Esophagus mucosa (tissue), 1 donor: ENCODE measurements at places on chromosomes 1 and 21. TPM values are rescaled to one million over a fixed set of nuclear protein-coding genes. Genes with fewer than 3 reads are reported as not detected.

DNA sequence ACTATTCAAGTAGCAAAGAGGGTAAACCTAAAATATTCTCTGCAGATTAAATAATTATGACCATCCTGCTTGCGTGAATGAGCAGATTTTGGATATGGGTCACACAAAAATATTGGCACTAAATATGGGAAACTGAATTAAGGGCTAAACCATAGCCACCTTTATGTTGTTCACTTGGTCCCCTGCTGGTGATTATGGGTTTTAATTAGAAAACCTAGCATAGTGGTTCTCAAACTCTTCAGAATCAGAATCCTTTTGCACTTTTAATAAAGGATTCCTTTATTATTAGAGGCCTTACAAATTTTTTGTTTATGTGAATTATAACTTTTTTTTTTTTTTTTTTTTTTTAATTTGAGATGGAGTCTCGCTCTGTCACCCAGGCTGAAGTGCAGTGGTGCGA lies 38.5 kb upstream of the ZNHIT6 start:
- no peak for ATAC-seq

DNA sequence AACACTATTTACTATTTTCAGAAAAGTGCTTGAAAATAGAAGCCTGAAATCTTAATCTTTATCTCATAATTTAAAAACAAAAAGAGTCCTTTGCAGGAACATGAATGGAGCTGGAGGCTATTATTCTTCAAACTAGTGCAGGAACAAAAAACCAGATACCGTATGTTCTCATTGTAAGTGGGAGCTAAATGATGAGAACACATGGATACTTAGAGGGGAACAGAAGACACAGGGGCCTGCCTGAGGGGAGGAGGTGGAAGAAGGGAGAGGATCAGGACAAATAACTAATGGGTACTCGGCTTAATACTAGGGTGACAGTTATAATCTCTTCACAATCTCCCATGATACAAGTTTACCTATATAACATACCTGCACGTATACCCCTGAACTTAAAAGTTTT lies 176.3 kb downstream of the SDCCAG8 start:
- no peak for ATAC-seq

GRCh38 chr1:41975121-41975520 lies 56.4 kb upstream of the HIVEP3 start:
- no peak for ATAC-seq

- ATAC-seq, result no peak
Observed at GRCh38 chr1:204544321-204544720, 28.1 kb downstream of the MDM4 start.

DNA sequence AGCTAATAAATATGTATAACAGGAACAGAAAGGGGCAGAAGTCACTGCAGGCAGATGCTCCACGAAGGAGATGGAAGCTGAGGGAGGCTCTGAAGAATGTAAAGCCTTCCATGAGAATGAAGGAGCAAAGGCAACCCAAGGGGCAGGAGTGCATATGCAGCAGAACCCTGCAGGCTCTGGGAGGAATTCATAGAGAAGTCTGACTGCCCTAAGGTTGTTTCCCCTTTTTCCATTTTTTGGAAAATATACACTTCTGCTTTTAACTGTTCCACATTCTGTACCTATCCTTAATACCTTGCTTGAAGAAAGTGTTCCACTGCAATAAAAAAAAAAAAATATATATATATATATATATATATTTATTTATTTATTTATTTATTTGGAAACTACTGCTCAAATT lies 69.6 kb downstream of the CD34 start:
- no peak for ATAC-seq

GRCh38 chr21:38054334-38054733 lies 138.1 kb upstream of the KCNJ6 start:
- ATAC-seq, result no peak

GRCh38 chr1:237528545-237528944 lies 362.2 kb downstream of the ZP4 start:
- ATAC-seq, result no peak

DNA sequence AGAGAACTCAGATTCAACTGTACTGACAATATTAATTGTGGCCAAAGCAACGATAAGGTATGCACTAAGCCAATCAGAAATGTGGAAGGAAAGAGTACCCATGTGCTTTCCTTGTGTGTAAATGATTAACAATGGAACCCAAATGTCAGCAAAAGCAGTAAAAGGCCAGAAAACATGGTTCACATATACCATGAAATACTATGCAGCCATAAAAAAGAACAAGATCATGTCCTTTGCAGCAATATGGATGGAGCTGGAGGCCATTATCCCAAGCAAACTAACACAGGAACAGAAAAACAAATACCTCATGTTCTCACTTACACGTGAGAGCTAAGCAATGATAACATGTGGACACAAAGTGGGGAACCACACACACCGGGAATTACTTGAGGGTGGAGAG lies 78.5 kb downstream of the SUSD4 start:
- no peak for ATAC-seq

- ATAC-seq, result no peak
Observed at GRCh38 chr1:207076181-207076955, 12.3 kb upstream of the C4BPB start.

GRCh38 chr1:160548960-160549664 lies 26.1 kb upstream of the SLAMF6 start:
- ATAC-seq, result no peak

DNA sequence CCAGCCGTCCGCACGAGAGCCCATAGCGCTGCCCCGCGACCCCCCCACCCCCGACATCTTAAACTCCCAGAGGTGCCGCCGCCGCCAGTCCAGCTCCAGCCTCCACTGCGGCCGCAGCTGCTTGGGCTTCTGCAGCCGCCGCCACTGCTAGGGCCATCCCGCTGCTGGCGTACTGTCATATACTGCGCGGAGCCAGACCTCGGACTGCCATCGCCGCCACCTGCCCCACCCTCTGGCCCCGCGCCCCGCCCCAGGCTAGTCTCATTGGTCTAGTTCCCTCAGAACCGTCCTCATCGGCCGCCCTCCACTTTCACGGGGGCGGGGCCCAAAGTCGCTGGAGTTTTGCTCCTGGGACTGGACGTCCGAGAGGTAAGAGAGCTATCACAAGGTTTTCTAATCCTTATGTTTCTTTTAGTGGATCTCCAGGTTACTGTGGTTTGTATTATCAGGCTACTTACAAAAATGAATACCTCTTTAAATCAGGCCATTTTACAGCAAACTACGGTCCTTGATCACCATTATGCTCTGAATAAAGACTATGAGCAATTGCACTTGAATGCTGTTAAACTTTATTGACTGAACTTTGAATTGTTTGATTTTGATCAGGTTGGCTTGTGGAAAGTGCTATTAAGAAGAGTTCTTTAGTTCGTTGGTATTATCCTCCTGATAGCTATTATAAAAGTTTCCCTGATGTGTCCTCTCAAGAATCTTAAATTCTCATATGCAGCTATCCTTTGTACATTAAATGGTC lies 2.8 kb upstream of the CD1D start:
- peak; percentile 93 for ATAC-seq

GRCh38 chr1:91948501-91949355 lies 473 bp upstream of the BRDT start:
- ATAC-seq, result no peak

DNA sequence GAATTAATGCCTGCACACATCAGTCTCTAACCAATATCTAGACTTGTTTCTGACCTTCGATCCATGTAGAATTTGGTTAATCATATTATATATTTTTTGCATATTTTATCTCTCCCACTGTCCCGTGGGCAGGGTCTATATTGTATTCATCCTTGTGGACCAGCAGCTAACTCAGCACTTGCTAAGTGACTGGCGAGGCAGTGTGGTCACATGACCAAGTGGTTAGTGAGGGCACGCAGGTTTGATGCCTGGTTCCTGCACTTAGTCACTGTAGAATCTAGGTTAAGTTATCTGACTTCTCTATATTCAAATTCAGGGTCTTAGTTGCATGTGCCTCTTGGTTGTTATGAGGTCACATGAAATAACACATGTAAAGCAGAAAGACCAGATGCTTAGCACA lies 120.5 kb downstream of the UBE2U start:
- ATAC-seq, result no peak

DNA sequence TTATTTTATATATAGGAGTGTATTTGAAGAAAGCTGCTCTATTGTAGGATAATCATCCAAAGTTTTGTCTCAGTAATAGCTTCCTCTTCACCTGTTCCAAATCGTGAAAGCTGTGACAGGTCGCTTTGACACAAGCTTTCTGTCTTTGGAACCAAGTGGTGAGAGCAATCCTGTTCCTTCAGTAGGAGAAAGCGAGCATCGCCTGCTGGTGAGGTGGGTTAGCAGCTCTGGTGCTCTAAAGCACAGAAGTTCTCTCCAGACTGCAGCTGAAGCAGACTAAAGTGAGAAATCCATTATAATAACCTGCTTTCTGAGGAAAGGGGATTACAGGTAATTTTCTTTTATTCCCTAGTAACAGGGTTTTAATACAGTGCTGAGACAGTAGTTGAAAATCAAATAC lies 803.8 kb downstream of the ADGRL2 start:
- no peak for ATAC-seq

DNA sequence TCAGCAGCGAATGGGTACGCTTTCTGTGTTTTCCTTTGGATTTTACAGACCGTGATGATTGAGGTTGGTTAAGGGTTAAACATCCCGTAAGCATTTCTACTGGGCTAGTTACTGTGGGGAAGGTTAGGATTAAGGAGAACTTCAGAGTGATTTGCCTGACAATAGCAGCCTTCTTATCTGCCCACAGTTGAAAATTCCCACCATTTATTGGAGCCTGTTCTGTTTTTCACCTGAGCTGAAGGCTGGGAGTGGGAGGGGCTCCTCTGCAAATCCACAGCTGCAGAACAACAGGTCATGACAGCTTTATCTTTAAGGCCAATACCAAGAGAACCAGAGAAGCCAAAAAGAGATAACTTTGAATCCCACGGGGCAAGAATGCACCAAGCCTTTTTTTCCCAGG lies 168.6 kb downstream of the KAZN start:
- ATAC-seq, result no peak

DNA sequence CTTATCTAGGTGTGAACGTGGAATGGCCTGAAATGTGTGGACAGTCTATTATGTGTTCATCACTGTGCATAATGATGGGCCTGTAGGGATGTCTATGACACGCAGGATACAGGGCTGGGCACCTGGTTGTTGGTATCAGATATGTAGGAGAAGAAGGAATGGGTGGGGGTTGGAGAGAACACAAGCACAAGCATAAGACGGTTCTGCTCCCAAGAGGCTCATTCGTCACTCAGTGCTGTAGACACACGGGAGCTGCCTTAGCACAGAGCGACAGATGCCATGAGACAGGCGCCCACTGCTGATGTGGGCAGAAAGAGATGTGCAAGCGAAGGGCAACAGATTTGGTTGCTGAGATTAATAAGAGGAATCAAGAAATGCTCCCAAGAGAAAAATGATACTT lies 256.2 kb downstream of the DISC1 start:
- ATAC-seq, result peak; percentile 20

DNA sequence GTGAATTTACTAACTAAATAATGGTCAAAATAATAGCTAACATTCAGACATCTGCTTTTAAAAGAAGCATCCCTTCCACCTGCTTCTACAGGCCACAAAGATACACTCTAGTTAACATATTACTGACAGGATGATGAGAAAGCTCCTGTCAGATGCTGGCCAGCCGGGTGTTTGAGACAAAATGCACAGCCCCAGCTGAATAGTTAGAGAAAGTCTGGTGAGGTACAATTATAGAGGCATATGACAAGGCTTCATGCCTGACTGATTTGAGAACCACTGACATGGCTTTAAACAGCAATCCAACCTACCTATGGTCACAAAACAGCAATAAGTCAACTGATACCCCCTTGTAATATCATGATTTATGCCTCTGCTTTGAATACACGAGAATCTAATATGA lies 137.0 kb downstream of the DENND1B start:
- no peak for ATAC-seq

The ADORA3 gene
- total RNA-seq, result 0.64 TPM

The LIN28A gene
- not detected for total RNA-seq

The PTPN7 gene
- 1.2 TPM for total RNA-seq

The FCGR2B gene
- total RNA-seq, result 0.80 TPM
